SW480 (cell line): ENCODE measurements at places on chromosomes 7 and 10.

- no peak for DNase-seq
These were observed 12.3 kb downstream of the KCNIP2 start for GRCh38 chr10:101831169-101831811.

DNA sequence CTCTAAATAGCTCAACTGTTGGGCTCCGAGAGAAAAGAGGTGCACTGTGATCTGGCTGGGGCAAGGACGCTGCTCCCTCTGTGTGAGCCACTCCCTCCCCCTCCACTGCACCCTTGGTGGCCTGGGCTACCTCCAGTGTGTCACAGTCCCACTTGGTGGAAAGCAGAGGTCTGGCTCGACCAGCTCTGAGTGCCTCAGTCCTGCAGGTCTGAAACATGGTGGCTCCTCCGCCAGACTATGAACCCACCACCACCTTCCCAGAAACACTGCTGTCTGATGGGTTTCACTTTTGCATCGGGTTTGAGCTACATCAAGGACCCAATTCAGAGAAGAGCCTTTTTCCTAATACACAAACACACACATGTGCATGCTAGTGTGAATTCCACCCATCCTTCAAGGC is 500.1 kb downstream of the RPS24 start:
- no peak for DNase-seq

- no peak for DNase-seq
These were observed 274.1 kb downstream of the ZEB1 start for GRCh38 chr10:31593124-31593523.

GRCh38 chr10:128222332-128222849 is 96.2 kb upstream of the MKI67 start:
- no peak for DNase-seq

GRCh38 chr10:125155101-125155500 is 5.3 kb downstream of the CTBP2 start:
- DNase-seq = no peak

- DNase-seq = no peak
These were observed 186.0 kb downstream of the SEMA3D start for GRCh38 chr7:85000735-85001350.

GRCh38 chr7:39609113-39609934 is 14.0 kb upstream of the RALA start:
- DNase-seq = peak; percentile 40

- DNase-seq = no peak
These were observed 8.6 kb downstream of the CRYGN start for GRCh38 chr7:151431281-151431767.

DNA sequence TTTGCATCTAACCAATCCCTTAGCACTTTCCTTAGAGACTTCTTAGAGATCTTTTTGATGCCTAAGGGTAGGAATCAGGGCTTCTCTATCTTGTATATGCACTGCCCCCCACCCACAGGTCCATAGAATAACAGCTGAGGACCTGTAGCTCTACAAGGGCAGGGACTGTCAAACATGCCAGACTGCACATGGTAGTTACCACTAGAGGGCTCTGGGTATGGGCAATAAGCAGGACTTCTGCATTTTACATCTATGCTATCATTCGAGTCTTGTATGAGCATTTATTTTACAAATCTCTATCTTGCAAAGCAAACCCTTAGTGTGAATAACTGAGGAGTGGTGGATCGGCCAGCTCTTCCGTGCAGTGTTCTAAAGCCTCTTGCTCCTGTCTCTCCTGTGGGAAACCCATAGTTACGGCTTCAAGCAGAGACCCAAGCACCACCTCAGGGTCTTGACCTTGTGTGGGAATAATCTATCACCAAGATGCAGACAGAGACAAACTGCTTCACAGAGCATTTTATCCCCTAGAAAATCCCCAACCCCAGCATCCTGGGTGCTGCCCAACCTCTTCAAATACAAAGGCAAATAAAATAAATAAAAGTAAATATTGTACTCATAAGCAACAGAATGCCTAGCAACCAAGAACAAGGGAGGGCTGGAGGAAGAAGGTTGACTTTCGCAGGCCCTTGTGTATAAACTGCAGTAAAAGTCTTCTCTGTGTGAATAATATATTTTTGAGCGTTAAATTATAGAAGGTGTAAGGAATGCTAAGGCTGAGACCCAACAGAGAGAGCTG is 219.3 kb downstream of the WDR11 start:
- DNase-seq = peak; percentile 22

GRCh38 chr10:81817596-81818170 is 57.3 kb upstream of the NRG3 start:
- DNase-seq = no peak

GRCh38 chr7:142519079-142520078 is 229.9 kb upstream of the PRSS1 start:
- no peak for DNase-seq

DNA sequence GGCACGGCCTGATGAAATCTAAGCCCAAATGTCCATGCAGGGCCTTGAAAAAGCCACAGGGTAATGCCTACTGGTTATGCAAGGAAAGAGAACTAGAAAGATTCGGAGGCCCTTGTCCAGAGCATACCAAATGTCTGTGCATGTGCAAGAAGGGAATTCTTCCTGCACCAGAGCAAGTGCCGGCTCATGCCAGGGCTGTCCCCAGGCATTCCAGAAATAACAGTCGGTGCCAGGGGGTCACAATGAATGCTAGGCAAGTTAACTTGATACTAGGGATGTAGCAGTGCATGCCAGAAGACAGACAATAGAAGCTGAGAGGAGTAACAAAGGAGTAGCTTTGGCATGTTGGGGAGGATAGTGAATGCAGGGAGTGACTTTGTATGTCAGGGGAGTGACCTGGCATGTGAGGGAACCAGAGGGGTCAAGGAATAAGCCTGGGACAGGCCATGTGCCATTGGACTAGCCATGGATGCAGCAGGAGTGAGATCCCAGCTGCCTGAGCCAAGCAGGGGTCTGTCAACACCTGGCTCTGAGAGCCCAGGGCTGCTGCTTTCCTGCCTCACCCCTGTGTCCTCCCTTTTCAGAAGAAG is 119.5 kb upstream of the UNC5B start:
- no peak for DNase-seq

GRCh38 chr10:63228237-63228636 is 95.1 kb downstream of the NRBF2 start:
- DNase-seq = no peak

- DNase-seq = no peak
These were observed 122.5 kb upstream of the PITRM1 start for GRCh38 chr10:3294919-3295581.

- DNase-seq = no peak
These were observed 141.1 kb downstream of the ELFN1 start for GRCh38 chr7:1810961-1811849.

- DNase-seq = peak; percentile 27
These were observed 56.4 kb downstream of the CYCS start for GRCh38 chr7:25068502-25069213.

GRCh38 chr7:2148189-2148588 is 84.6 kb downstream of the MAD1L1 start:
- DNase-seq = no peak

- no peak for DNase-seq
These were observed 23.4 kb downstream of the ACSM6 start for GRCh38 chr10:95217476-95217875.

GRCh38 chr7:16975712-16976111 is 93.9 kb upstream of the AGR3 start:
- no peak for DNase-seq

- DNase-seq = peak; percentile 97
These were observed 19.6 kb downstream of the ARL4A start for GRCh38 chr7:12706900-12707536.

DNA sequence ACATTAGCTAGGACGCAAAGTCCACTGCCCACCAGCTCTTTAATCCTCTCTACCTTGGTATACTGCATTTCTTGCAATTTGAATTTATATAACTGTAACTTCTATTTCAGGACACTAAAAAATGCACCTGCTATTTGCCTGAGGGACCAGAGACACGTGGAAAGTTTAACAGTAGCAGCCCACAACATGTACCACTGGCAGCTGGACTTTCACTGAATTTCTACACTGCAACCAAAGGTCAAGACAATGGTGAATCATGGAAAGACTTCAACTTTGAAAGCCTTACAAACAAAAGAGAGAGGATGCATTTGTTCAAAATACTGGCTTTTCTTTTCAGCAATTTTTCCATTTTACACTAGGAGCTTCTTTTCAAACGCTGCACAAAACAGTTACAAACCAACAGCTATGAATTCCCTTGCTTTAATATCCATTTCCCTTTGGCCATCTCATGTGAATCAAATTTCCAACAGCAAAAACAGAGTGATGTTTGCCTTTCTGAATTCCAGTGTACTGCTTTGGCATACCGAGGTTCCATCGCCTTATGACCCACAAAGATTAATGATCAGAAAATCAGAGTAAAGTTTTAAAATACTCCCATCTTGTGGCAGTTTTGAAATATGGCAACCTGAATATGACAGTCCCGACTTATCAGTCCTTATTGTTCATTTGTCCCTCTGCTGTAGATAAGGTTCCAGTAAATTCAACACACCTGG is 29.9 kb upstream of the HNRNPH3 start:
- peak; percentile 73 for DNase-seq

GRCh38 chr10:31906039-31906438 is 22.6 kb downstream of the ARHGAP12 start:
- no peak for DNase-seq

DNA sequence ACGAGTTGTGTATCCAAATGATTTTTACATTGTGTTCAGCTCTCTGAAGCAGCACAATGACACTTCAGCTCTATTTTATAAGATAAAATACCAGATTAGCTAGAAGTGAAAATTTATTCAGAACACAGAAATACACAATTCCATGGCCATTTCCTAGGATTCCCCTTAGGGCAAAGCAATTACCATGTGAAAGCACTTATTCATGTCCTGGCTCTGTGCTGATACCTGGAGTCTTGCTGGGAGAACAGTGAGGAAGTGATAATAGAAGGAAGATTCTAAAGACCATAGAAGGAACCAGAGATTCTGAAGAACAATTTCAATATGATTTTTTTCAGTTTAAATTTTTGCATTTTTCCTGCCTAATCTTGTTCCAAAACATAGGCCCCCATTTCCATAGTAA is 657.4 kb upstream of the ZWINT start:
- no peak for DNase-seq

- peak; percentile 65 for DNase-seq
These were observed 127.0 kb upstream of the JCAD start for GRCh38 chr10:30186371-30186875.

DNA sequence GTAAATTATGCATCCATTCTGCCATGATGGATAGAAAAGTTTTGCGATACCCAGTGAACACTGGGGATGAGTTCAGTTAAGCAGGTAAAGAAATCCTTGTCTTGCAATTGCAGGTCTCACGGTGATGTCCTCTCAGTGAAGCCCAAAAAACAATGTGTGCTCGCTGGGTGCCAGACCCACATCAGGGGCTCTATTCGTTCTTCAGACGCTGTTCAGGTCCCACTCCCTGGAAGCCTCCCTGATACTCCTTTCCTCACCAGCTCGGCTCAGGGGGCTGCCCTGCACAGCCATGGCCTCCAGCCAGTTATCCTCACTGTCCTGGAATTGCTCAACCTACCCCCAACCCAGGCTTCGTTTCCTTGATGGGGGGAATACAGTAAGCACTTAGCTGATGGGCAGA is 323.5 kb downstream of the ADARB2 start:
- no peak for DNase-seq

DNA sequence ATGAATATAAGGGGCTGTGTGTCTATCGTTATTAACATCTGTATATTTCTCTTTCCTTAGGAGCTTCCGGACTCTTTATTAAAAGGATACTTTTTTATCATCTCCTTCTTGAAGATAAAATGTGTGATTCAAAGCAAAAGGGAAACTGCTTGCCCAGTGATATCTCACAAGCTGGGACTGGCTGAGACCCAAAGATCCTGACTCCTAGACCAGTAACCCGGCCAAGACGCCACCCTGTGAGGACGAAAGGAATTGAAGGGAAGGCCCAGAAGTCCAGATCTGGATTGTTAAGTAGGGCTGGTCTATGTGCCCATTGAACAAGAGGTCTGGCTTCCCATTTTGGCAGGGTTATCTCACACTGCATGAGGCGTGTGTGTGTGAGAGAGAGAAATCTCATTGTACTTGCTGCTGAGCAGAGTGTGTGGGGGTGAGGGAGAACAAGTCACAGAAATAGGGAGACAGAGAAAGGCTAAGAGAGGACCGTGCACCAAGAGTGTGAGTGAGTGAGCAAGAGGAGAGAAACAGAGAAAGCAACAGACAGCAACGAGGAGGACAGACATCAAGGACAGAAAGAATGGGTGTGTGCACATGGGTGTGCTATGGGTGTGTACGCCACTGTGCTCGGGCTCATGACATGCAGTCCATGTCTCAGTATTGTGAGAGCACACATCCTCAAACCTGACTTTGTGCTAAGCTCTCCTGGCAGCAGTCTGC is 75.4 kb downstream of the PLXNA4 start:
- DNase-seq = no peak

- DNase-seq = no peak
These were observed 358.7 kb downstream of the PHF14 start for GRCh38 chr7:11332186-11332864.

DNA sequence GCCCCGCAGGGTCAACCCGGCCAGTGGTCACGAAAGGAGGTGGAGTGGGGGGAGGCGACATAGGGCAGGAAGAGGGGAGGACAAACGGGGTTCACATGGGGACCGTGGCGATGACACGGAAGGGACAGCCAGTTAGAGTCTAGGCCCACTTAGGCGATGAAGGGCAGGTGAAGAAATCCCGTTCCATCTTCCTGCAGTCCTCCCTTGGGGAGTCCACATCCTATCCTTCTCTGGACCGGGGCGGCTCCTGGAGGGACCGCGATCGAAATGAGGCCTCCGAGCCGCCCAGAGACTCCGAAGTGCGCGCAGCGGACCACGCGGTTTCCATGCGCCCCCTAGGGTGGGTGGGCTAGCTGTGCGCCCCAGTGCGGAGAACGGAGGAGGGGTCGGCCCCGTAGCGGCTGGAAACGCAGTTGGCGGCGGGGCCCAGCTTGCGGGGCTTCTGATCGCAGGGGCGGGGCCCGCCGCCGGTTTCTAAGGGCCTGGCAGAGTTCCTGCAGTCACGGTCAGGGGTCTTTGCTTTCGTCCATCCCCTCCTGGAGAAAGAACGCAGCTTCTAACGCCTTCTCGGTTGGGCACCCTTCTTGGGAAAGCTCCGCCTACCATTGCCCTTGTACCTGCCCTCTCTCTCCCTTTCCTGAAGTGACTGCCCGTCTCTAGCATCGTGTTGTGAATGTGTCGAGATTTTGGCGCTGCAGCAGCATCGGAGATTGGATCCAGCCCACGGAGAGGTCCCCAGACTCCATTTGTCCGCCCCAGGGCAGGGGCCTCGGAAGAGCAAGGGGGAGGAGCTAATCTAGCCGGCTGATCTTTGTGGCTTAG is 17.9 kb upstream of the TMEM225B start:
- DNase-seq = no peak

DNA sequence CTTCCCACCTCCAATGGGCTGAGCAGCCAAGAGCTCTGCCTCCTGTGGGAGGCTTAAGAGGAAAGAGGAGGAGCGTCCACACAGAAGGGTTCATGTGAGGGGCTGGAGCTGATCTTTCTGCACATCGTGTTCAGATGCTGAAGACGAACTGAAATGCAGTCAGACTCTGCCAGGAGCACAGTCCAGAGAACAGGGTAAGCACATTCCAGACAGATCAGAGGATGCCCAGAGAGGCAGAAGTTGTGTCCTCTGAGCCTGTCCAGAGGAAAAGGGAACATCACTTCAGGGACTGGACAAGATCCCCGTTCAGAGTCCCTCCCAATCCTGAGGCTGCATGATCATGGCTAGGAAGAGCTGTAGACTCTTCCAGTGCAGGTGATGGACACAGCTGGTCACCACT is 72.9 kb downstream of the ITIH5 start:
- no peak for DNase-seq
